Lower leg skin (tissue), 4 donors: ENCODE measurements at places on chromosomes 5 and 9. TPM values are rescaled to one million over a fixed set of nuclear protein-coding genes. Genes with fewer than 3 reads are reported as not detected.

Gene DNAJB5
- 1.3 TPM for total RNA-seq

Gene SLC25A2
- total RNA-seq, result 5.0 TPM

Gene TSSK1B
- not detected for total RNA-seq

Gene GPR150
- 1.6 TPM for total RNA-seq

Gene ZNF354C
- 2.2 TPM for total RNA-seq

Gene TNFSF8
- 1.2 TPM for total RNA-seq

DNA sequence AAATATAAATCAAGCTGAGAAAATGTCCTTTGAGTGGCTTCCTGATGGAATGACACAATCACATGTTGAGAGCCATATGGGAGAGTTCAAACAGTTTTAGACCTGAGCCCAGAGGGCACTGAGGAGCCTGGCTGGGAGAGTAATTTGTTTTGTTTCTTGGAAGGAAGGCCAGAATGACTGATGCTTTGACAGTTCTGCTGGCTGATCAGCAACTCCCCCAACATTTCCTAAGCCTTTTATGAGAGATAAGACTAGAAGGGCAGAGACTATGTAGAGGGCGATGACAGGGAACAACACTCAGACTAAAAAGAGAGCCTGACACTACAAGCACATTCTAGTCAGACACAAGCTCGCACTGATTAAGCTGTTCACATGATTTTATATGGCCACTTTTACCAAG lies 169.2 kb downstream of the COX7C start:
- no peak for DNase-seq

DNA sequence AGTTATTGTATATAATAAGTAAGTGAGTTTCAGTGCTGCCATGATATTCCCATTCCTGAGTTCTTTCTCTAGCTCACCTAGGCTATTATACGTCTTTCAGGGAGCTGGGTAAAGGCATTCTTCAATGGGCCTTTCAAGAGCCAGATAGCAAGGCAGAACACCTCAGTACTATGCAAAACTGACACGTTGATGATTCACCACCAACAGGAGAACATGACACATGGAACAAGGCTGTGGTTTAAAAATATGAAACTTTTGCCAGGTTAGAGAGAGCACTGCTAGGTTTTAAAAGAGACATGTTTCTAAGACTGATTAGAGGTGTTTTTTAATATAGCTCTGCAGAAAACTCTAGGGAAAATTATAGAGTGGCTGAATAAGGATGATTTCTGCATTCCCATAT lies 95.9 kb downstream of the UGCG start:
- DNase-seq, result no peak

GRCh38 chr5:54794135-54794975 lies 191.0 kb downstream of the ESM1 start:
- no peak for DNase-seq

DNA sequence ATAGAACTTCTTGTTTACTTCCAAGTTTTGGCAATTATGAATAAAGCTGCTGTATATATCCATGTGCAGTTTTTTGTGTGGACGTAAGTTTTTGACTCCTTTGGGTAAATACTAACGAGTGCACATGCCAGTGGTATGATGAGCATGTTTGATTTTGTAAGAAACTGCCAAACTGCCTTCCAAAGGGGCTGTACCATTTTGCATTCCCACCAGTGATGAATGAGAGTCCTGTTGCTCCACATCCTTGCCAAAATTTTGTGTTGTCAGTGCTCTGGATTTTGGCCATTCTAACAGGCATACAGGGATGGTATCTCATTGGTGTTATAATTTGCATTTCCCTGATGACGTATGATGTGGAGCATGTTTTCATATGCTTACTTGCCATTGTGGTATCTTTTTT lies 73.5 kb downstream of the EGFLAM start:
- no peak for DNase-seq
